ENCODE measurements at places on chromosomes 13 and 19. TPM values are rescaled to one million over a fixed set of nuclear protein-coding genes. Genes with fewer than 3 reads are reported as not detected.

DNA sequence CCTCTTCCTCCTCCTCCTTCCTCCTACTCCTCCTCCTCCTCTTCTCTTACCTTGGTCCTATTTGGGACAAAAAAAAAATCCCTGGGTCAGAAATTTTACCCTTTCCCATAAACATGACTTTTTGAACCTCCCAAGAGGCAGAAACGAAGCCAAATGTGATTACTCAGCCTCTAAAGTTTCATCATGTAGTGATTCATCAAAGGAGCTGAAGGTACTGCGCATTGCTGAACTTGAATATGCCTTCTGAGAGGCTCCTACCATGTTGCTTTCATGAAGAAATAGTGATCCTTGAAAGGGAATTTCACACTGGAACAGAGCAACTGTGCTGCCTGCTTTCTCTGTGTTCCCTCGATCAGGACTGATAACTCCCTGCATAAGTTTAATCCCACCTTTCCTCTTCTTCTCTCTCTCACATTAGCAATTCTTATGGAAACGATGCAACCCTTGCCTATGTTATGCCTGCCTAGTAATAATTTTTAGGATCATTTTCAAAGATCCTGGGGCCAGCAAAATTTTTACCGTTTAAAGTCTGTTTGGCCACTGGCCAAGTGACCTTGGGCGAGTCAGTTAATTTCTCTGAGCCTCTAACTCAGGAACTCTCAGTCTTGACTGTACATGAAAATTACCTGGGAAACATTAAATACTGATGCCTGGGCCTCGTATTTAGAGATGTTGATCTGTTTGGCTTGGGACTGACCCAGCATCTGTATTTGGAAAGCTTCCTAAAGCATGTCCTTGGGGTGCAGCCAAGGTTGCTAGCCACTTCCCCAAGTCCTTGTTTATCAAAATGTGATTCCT lies 149.5 kb downstream of the DCT start:
- no peak for DNase-seq

GRCh38 chr13:19794631-19795030 lies 11.9 kb upstream of the PSPC1 start:
- no peak for DNase-seq

Gene TBXA2R
- 37.8 TPM for total RNA-seq

- no peak for DNase-seq
Observed at GRCh38 chr19:5173993-5174392, 166.6 kb downstream of the PTPRS start.

DNA sequence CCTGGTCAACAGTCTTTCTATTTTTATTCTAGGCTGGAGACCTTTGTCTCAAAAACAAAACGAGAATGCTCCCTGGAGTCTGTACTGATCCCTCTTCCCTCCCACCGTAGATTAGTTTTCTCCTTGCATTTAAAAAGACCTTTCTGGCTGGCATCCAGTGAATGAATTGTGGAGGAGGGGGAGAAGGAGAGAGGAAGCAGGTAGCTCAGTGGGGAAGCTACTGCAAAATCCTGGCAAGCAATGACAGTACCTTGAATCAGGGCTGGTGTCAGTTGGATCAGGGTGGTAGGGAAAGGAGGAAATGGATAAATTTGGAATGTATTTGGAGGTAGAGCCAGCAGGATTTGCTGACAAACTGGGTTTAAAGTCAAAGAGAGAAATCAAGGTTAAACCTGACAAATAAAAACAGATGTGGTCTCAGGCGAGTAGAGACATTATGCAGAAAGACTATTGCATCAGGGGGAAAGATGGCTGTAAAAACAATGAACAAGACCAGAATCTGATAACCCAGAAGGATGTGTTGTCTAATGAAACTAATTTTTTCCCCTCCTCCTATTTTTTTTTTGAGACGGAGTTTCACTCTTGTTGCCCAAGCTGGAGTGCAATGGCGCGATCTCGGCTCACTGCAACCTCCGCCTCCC lies 3.5 kb upstream of the CYP2S1 start:
- DNase-seq: no peak

Gene ANGPTL8
- total RNA-seq: not detected

DNA sequence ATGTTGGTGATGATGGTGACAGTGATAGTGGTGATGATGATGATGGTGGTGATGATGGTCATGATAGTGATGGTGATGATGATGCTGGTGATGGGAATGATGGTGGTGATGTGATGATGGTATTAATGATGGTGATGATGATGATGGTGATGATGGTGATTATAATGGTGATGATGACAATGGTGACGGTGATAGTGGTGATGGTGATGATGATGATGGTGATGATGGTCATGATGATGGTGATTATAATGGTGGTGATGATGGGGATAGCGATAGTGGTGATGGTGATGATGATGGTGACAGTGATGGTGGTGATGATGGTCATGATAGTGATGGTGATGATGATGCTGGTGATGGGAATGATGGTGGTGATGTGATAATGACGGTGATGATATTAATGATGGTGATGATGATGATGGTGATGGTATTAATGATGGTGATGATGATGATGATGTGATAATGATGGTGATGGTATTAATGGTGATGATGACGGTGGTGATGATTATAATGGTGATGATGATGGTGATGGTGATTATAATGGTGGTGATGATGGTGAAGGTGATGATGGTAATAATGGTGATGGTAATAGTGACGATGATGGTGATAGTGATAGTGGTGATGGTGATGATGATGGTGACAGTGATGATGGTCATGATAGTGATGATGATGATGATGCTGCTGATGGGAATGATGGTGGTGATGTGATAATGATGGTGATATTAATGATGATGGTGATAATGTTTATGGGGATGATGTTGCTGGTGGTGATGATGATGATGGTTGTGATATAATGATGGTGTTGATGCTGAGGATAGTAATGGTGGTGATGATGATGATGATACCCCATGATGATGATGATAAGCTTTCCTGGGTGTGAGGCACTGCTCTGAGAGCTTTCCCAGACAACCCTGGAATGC lies 7.7 kb downstream of the C13orf46 start:
- DNase-seq: no peak

GRCh38 chr13:25819856-25820530 lies 231.8 kb downstream of the SHISA2 start:
- DNase-seq: no peak

DNA sequence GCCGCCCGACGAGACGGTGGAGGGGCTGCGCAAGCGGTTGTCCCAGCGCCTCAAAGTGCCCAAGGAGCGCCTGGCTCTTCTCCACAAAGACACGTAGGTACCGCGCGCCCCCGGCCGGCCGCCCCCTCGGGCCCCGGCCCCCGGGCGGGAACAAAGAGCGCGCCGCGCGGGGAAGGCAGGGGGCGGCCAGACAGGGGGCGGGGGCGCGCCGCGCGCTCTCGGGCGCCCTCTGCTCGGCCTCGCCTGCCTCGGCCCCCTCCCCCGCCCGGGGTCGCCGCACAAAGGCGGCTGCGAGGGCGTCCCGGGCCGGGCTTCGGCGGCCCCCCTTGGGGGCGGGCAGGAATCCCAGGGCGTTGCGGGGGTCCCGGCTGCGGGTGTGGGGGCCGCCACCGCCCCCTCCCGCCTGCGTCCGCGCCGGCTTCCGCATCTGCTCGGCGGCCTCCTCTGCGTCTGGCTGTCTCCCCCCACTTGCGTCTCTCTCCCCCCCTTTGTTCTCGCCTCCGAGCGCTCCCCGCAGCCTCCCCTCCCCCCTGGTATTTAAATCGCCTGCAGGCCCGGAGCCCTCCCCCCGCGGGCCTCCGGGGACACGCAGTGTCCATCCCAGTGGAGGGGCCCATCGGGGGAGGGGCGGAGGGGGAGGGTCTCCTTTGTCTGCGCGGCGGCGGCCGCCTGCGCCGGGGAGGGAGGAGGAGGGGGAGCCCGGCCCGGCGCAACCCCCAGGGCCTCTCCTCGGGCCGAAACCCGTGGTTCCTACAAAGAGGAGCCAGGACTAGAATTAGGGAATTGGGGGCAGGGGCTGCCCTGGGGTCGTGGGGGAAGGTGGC lies 2.3 kb downstream of the MIDN start:
- no peak for DNase-seq

GRCh38 chr13:94419304-94419924 lies 60.1 kb downstream of the DCT start:
- DNase-seq: no peak

GRCh38 chr13:27264648-27265047 lies 6.0 kb upstream of the RASL11A start:
- no peak for DNase-seq

GRCh38 chr13:20995245-20995838 lies 66.0 kb downstream of the LATS2 start:
- no peak for DNase-seq

Gene LIN37
- 29.9 TPM for total RNA-seq

Gene PEX11G
- not detected for total RNA-seq

DNA sequence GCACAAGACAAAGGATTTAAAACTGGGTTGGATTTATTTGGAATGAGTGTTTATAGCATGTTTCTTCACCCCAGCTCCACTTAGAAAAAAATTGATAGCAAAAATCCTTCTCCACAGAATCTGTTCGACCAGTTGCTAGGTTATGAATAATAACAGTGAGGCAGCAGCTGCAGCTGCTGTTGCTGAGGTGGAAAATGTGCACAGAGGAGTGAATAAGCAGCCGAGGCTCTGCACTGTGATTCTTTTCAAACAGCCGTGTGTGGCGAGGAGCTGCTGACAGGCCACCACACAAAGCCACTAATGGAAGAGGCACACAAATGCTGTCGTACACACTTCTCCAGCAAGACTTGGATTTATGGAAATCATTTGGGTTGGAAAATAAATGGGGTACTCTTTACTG lies 6.4 kb upstream of the RASL11A start:
- no peak for DNase-seq

Gene C19orf73
- not detected for total RNA-seq

DNA sequence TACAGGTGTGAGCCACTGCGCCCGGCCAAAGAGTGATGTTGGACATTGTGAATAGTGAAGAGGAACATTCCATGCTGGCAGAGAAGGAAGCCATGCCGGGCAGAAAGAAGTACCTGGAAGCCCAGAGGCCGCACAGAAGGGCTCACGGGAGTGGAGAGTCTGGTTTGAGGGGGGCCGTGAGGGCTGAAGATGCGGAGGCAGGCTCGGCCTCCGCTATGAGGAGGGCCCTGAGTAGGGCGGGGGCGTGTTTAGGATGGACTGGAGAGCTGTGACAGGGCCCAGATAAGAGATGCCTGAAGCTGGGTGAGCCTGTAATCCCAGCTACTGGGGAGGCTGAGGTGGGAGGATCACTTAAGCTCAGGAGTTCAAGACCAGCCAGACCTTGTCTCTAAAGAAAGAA lies 1.6 kb downstream of the JOSD2 start:
- DNase-seq: no peak

GRCh38 chr13:84651288-84651687 lies 769.0 kb upstream of the SLITRK1 start:
- DNase-seq: no peak

GRCh38 chr19:11673608-11674041 lies 65.1 kb downstream of the ZNF823 start:
- no peak for DNase-seq

GRCh38 chr13:103671547-103671946 lies 605.3 kb upstream of the SLC10A2 start:
- DNase-seq: no peak

DNA sequence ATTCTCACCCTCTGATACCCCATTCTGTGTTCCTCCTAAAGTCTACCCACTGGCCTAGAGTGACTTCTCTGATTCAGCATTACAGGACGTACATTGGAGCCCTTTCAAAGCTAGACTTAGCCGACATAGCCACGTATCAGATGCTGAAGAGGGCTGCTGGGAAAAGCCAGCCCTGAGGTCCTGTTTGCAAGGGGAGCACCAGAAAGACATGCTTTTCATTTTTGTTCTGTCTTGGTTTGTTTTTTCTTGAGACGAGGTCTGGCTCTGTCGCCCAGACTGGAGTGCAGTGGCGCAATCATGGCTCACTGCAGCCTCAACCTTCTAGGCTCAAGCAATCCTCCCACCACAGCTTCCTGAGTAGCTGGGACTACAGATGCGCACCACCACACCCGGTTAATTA lies 6.3 kb upstream of the ZSWIM4 start:
- DNase-seq: peak; percentile 84

Gene FLT1
- total RNA-seq: 46.0 TPM

DNA sequence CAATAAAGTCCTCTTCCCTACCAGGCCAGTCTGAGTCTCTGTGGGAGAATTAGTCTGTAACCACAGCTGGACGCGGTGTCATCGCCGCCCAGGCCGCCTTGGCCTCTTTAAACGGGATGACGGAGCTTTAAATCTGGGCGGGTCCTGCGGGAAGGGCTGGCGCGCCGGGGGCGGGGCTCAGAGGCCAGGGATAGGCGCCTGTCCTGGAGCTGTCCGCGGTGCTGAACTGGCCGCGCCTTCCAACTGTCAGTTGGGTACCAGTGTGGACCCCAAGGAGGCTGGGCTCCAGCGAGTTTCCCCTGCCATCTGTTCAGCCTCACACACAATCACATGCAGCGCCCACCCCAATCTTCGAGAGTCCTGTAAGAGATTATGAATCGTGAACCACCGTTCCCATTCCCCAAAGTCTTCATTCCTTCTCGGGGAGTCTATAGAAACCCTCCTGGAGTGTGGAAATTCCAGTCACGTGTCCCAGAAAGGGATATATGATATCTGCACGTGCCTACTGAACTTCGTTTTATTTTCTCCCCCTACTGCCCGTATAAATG lies 11.5 kb downstream of the APLP1 start:
- peak; percentile 89 for DNase-seq

DNA sequence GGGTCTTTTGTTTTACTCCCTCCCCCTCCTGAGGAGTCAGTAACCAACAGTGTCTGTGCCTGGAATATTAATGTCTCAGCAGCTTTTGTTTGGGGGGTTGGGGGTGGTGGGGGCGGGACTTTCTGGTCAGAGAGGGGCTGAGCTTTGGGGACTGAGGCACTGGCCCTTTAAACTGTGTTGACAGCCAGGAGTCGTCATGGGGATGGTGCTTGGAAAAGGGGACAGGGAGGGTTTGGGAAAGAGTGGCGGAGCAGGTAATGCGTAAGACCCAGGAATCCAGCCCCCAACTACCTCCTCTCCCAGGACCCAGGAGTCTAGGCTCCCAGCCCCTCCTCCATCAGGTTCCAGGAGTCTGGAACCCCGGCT lies 5.2 kb downstream of the CADM4 start:
- no peak for DNase-seq

DNA sequence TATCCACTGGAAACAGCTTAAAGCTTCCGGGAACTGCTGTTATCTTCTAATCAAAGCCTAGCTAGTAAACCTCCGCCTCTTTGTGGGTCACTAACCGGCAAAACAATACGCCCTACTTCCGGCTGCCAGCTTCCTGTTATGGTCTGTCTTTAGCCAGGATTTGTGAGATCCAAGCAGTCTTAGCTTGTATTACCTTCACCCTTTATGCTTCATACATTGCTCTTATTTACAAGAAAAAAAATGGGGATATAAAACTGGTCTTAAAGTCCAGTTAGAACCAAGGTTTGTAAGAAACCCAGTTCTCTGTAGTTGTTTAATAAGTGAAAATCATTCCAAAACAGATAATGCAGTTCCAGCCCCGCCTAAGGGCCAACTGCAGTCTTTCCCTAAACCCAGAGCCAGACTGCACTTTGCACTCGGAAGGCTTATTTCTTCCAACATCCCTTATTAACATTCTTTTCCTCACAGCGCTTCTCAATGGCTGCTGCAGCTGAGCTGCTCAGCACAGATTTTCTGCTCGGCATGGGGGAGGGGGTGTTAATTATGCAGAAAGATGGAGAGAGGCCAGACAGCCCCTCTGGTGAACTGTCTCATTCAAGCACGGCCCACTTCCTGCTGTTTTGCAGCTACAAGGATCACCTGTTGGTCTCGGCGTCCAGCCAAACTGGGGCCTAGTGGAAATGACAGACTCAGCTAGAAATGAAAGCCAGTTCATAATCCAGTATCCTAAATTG lies 368.4 kb downstream of the KLF12 start:
- DNase-seq: peak; percentile 33

- DNase-seq: no peak
Observed at GRCh38 chr19:3610745-3611717, 4.4 kb upstream of the TBXA2R start.

Gene AMH
- not detected for total RNA-seq

Data from ascending aorta (tissue), 2 donors.